ENCODE measurements at places on chromosomes 7 and 10.

- DNase-seq = peak; percentile 62
Observed at GRCh38 chr10:72328045-72328828, 26.5 kb downstream of the DNAJB12 start.

DNA sequence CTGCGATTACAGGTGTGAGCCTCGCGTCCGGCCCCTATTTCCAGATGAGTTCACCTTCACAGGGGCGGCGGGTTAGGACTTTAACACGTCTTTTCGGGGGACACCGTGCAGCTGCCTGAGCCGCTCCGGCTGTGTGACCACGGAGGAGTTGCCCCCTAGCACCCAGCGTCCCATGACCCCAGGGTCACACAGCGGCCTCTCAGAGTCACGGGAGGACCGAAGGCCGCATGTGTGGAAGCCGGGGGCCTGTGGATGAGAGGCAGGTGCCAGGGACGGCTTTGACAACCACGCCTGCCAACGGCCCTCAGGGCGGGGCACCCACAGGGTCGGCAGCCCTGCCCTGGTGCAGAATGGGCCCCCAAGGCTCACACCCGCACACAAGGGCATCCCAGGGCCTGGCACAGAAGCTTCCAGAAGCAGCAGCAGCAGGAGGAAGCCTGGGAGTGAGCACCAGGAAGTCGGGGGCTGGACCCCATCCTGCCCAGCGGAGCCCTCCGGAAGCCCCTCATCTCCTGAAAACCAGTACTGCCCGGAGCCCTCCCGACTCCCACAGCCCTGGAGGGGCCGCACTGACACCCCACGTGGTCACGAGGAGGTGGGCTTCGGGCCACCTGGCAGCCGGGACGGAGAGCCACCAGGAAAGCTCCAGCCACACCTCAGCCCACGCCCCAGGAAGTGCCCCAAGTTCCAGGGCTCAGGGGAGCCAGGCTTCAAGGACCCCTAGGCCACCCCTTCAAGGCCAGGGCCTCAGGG is 32.7 kb downstream of the ADAP1 start:
- no peak for DNase-seq

DNA sequence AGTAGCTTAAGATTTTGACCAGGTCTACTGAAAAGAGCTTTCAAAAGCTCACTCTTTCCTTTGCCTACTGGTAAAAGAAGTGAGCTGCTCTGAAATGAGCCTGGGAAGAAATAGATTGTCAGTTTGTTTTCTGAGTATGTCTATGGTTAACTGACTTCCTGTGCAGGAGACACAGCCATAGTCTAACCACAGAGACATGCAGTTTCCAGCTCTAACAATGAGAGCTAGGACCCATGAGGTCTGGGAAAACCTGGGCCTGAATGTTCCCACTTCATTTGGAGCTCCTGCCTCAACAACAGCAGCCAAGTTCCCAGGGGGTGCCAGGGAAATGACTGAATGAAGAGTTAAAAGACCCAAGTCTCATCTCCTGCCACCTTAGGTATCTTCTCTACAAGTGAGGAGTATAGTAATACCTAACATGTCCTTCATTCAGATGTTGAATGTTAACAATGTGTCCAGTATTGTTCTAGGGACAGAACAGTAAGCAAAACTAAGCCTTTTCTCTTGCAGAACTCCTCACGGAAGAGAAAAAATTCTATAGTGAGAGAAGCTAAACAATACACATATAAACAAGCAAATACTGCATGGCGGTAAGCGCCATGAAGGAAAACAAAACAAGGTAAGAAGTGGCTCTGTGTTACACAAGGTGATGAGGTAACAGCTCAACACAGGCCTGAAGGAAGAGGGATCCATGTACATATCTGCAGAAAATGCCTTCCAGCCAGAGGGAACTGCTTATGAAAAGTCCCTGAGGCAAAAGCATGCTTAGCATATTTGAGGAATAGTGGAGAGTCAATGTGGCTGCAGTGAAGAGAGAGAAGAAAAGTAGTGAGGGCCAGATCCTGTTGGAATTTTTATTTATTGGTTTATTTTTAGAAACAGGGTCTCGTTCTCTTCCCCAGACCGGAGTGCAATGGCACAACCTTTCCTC is 26.4 kb upstream of the ANKRD1 start:
- DNase-seq = no peak

- DNase-seq = no peak
Observed at GRCh38 chr7:12066004-12066403, 145.1 kb upstream of the TMEM106B start.

DNA sequence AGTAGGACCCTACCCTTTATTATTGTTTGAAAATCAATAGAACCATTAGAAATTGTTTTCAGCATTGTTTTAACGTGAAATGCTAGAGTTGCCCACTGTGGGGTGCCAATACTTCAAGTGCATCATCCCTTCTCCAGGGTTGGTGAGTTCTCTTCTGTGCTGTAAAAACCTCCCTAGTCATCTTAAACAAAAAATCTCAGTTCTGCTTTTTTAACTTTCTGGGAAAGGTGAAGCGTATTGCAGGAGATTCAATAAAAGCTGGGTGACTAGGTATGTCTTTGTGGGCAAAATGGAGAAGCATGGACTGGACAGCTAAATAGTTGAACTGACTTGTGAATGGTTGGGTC is 699.1 kb downstream of the SUGCT start:
- no peak for DNase-seq

- DNase-seq = no peak
Observed at GRCh38 chr7:156725073-156725472, 84.5 kb downstream of the RNF32 start.

GRCh38 chr7:47327346-47327697 is 254.6 kb downstream of the TNS3 start:
- DNase-seq = no peak

DNA sequence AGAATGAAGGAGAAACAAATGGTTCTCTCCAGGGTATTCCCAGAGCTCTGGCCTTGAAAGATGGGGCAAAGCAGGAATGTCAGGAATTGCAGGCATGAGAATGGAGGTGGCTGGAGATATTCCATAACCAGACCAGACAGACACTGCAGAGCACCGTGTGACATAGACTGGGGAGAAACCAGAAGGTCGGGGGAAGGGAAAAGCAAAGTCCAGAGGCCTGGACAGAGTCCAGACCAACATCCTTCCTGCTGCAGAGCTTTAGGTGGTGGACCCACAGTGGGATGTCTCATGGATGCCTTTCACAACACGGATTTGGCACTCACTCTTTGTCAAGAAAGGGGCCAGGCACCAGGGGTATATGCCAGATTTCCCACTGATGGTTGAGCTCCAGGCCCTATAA is 177.2 kb upstream of the INHBA start:
- DNase-seq = no peak

GRCh38 chr10:112758961-112759360 is 191.1 kb upstream of the TCF7L2 start:
- no peak for DNase-seq

DNA sequence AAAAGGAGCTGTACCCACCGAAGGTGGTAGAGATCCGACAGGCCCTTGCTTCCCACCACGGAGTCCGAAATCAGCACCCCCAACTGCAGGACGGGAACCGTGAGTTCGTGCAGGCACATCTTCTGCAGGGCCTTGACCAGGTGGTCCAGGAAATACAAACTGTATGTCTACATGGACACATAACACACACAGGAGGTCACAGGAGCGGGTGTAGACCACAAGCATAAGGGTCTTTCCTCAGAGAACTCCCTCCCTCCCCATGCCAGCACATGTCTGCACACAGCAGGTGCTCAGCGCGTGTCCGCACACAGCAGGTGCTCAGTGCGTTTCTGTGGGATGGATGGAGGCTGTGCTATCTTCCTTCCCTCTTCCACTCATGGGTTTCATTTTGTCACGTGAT is 69.7 kb downstream of the CFAP46 start:
- no peak for DNase-seq

GRCh38 chr7:105209870-105210269 is 178.9 kb downstream of the SRPK2 start:
- no peak for DNase-seq

GRCh38 chr10:73433538-73433867 is at the start of gene MSS51:
Gene MSS51, minus strand, starts transcription at chr10:73433561. Its CDS starts 5,277 bp downstream, at chr10:73428284.
- no peak for DNase-seq

DNA sequence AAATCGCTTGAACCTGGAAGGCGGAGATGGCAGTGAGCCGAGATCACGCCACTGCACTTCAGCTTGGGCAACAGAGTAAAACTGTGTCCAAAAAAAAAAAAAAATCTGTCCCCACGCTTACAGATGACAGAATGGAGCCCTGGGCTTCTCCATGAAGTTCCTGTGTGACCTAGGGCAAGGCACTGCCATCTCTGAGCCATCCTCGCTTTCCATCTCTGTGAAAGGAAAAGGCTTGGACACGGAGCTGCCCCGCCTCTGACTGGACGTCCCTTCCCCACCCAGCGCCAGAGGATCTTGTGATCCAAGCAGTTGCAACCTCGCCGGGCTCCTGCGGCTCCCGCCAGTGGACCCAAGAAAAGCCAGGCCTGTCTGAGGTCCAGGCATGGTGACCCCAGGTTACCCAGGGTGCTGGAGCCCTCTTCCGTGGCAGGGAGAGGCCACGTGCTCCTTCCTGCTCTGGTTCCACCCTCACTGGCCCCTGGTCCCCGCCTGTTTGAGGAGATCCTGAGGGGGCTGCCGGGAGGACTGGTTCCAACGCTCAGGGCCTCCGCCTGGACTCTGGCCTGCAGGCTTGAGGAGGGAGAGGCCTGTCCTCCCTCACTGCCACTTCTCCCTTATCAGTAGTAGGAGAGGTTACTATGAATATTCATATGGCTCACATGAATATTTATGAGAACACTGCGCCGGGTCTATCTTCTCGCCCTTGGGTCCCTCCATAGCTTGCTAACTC is 25.6 kb upstream of the ELFN1 start:
- DNase-seq = no peak

- DNase-seq = no peak
Observed at GRCh38 chr10:70479165-70479581, 606 bp downstream of the PALD1 start.

DNA sequence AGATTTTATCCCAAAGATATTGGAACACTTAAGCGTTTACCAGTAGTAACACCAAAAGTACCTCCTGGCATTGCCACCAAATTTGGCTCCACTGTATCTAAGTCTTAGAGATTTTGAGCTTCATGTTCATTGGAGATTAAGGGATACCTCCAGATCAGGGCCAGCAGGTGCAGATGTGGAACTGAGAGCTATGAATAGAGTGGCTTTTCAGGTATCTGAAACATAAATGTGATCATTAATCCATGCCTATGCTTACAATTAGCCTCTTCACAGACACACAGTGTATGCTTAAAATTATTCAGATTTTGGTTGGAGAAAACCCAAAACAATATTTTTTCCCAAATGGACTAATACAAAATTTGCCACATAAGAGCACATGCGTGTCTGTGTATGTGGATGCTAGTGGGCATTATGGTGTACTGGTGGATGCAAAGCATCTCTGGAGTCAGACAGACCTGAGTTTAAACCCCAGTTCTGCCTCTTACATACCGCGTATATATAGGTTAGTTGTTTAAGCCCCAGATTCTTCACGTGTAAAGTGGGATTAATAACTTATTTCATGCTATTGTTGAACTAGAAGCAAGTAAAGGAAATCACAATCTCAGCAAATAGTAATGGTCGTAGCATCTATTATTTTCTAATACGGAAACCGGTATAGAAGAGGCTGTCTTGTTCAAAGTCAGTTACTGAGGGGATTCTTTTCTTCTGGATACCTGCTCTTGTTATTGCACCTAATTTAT is 6.8 kb upstream of the LRRC4 start:
- DNase-seq = no peak

GRCh38 chr7:156927571-156928405 is 21.7 kb upstream of the NOM1 start:
- no peak for DNase-seq

- no peak for DNase-seq
Observed at GRCh38 chr10:60446070-60446833, 56.6 kb upstream of the ANK3 start.
